ENCODE measurements at places on chromosomes 4 and X.

GRCh38 chr4:67452100-67452845 is 93.0 kb downstream of the CENPC start:
- no peak for DNase-seq

- DNase-seq = no peak
Measured at GRCh38 chr4:154616731-154617130, 4.3 kb upstream of the FGG start.

- no peak for DNase-seq
Measured at GRCh38 chrX:40385256-40385655, 195.5 kb upstream of the ATP6AP2 start.

DNA sequence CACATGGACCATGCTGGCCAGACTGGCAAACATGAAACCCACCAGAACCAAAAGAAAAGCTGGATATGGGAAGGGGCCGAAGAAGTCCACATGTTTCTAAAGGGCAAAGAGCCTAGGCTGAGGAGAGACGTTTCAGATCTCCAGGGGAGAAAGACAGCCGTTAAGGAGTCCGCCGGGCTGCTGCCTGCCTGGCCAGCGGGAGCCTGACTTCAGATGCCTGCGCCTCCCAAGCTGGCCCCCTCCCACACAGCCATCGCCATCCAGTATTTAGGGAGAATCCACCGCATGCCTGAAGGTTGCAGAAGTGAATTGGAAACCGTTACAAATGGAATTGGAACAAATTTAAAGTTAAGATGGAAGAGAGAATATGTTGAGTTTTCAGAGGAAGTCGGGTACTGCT is 2.9 kb downstream of the TBL1X start:
- DNase-seq = no peak

DNA sequence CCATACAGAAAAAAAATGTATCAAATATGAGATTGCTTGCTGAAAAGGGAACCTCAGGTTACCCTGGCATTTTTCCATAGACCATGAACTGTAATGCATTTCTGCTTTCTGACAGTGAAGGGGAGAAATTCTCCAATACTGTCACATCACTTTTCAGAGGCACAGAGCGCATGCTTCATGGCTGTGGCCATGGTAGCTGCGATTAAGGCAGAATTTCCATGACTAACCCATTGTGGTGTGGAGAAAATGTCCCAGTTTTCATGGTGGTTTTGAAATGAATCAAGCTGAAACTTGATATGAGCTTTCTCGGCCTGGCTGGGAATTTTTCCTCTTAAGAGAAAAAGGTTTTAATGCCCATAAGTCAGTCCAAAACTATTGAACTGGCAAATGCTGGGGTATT is 39.5 kb upstream of the MAP3K15 start:
- DNase-seq = no peak

DNA sequence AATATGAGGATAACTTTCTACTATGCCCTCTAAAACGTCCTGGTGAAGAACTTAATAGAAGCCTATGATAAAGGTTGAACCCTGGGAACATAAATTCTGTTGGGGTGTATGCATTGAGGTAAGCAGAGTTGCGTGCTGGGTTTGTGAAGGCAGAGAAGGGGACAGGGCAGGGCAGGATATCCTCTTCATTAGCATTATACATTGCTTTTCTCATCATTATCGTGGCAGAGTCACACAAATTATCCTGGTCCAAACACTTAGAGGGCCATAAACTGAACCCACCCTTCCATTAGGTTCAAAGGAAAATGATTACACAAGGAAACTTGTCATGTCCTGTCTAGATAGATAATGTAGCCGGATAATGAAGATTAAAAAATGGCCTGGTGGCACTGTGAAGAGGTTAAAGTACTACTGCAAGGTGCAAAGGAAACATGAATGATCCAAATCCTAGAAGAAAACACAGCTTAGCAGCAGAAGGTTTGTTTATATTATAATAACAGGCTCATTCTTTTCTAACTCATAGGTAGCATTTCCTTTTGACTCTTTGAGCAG is 189.1 kb downstream of the SPCS3 start:
- no peak for DNase-seq

DNA sequence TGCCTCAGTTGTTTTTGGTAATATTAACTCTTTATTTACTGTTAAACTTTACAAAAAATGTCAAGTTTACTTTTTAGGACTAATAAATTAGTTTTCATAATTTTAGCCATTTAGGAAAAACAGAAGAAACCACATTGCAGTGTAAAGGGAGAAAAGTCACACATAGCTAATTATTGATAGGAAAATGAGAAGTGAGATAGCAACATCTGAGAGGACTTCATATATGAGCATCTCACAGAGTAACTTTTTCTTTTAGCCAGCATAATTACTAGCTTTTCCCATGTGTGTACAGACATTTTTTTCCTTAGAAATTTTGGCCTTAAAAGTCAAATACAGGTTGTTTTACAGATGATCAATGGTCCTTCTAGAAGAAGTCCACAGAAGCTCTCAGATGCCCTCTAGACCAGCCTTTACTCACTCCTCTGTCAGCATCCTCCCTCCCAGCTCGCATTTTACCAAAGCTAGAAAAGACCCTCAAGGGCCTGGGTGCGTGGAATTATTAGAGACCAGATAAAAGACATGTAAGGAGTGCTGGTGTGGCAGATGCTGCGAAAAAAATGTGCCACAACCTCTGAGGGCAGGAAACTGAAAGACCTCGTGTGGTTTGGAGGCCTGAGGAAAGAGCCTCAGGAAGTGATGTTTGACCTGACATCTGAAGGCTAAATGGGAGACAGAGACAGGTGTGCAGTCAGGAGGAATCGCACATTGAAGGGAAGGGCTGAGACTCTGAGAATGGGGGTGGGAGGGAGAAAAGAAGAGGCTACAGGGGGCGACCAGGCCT is 156.9 kb downstream of the CBR4 start:
- no peak for DNase-seq

DNA sequence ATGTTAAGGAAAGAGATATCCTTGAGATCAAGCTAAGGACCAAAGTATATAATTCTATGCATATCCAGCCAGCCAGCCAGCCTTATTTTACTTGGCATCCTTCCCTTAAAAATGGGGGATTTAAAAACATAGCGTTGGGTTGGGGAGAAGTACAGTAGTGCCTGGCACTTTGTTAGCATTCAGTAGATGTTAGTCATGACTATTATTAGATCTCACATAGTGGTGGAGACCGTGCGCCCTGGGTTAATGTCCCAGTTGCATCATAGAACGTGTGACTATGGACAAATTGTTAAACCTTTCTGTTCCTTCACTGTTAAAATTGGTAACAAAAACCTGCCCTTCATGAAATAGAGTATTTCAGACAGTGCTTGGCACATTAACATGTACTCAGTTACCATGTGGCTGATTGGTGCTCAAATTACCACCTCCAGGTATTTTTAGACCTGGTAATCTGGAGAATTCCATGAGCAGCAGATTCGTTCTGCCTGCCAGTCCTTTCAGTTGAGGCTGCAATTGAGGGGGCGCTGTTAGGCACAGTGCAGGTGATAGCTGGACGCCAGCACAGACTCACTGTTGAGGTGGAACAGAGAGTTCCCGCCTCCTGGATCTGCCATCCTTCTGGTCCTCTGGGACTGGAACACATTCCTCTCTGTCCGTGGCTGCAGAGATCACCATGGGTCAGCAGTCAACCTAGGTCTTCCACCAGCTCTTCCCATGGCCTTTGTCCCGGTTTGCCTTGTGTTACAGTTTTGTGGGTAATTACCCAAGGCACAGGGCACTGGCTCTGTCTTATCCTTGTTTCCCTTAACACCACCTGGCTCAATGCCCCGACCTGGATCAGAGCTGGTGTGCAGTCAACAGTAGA is 31.7 kb downstream of the RBBP7 start:
- DNase-seq = no peak

- DNase-seq = no peak
Measured at GRCh38 chr4:46484881-46485280, 95.0 kb upstream of the GABRA2 start.

DNA sequence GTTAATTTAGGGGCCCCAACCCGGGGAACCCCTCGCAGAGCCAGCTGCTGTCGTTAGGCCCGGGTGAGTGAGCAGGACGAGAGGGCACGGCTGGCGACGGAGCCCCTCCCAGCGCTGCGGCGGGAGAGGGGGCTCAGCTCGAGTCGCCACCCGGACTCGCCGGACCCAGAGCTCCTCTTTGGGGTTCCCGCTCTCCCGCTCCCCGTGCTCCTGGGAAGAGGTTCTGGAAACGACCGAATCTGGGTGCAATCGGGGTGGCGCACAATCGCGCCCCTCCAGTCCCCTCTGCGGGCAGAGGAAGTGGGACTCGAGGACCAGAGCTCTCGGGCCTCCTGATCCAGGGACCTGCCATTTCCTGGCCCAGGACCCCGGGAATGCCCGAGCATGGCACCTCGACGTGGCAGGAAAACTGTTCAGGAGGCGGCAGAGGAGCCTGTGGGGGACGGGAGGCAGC is 37.3 kb upstream of the ARAF start:
- DNase-seq = no peak

DNA sequence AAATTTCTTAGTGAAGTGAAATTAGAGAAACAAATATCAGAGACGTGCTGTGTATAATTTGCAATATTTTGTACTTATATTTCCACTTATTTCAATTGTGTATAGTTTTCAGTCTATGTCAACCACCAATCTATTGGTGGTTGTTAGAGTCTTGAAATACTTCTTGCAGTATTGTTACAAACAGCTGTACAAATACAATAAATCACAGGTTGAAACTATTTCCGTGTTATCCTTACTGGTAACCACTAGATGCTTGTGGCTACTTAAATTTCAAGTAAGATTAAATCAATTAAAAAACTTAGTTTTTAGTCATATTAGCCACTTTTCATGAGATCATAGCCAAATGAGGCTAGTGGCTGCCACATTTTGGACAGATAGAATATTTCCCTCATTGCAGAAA is 520.5 kb downstream of the GBA3 start:
- no peak for DNase-seq

DNA sequence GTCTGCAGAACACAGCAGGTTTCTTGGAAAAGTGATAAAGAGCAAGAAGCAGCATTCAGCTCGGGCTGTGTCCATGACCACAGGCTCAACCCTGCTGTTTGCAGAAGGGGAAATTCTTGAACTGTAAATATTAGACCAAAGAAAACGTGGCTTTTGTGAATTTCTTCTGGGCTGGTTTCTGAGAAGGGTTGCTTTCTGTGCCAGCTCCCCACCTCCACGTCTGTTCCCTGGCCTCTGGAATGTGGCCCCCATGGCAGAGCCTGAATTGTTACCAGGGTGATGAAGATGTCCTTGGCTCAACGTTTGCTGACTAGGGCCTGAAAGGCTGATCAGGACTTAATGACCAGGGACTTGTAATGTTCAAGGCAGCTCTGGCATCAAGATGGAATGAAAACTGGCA is 116.0 kb downstream of the CPEB2 start:
- DNase-seq = no peak

GRCh38 chrX:38669428-38669827 is 108.1 kb downstream of the TSPAN7 start:
- no peak for DNase-seq

- peak; percentile 74 for DNase-seq
Measured at GRCh38 chr4:70901984-70902576, at the start of gene MOB1B. Gene MOB1B, plus strand, starts transcription at chr4:70902369. Its CDS starts 168 bp downstream, at chr4:70902537.

DNA sequence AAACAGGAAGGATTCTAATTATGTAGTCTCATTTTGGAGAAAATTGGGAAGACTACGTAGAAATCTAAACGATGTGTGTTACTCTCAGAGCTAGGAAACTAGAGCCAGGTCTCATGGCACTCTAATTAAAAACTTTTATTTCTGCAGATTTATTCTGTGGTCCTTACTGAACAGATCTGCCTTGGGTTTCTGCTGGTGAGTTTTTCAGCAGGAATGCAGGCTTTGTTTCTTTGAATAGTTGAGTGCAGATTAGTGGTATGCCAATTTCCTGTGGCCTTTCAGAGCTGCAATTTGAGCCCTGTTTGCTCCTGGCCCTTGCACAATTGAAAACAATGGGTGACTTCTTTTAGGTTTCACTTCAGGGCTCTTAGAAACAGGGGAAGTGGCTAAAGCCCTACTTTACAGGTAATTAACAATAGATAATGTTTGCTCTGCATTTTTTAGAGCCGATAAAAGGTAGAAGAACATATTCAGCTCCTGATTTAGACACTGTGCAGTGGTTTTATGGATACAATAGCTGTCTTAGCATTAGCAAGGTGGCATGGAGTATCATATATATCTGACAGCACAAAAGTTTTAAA is 21.8 kb downstream of the SPRY1 start:
- peak; percentile 72 for DNase-seq

DNA sequence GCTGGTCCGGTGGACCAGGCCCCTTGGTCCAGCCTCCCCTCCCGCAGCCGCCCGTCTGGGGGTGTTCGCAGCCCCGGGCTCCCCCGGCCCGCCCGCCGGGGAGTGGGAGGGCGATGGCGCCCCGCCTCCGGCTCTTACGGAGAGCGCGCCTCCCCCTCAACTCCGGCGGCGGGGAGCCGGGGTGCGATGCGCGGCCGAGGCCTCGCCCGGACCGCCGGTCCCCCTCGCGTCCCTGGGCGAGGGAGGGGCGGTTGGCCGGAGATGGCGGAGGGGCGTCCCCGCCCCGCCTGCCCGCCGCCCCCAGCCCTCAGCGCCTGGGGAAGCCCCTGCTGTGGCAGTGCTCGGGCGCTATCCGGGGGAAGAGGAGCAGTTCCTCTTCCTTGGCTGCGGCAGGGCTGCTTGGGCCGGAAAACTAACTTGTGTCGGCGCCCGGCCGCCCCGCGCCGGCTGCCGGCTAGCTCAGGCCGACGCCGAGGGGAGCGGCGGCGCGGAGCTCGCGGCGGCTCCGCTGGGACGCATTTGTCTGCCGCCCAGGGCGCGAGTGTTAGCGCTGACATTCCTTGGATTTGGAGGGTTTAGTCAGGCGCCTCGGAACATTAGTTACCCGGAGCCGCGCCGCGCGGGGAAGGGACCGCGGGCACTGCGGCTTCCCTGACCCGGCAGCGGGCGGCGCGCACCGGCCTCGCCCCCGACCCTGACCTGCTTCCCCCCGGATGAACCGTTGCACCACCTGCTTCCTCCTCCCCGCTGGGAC is 994 bp downstream of the GALNT7 start:
- DNase-seq = no peak

- DNase-seq = no peak
Measured at GRCh38 chr4:58175024-58175423, 1064.8 kb upstream of the IGFBP7 start.

DNA sequence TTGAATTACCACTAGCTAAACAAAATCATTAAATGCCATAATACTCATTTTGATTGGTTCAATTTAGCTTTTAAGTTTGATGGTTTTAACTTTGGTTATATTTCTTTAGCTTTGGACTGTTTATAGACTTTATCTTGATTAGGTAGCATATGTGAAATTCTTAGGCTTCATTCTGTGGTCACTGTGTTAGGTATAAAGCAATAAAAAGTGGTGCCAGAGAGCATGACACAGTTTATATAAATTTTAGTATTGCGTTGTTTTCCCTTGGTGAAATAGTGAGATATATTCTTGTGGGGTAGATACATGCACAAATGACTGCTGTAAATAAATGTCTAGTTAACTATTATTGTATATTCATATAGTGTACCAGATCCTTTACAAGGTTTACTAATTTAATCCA is 474.2 kb upstream of the GRID2 start:
- no peak for DNase-seq

DNA sequence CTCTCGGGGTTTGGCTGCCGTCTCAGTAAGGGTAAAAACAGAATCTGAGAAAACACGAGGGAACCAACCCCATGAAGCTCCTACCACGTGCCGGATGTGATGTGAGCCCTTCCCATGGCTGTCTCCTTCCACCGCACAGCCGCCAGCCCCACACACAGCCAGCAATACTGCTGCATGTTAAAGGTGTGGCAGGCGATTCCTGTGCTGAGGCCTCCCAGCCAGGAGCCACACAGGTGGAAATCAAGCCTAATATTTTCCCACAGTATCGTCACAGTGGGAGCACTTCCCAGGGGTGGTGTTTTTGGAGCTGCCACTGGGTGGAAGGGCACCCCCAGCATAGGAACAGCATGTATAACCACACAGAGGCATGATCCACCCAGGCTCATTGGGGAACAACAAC is 77.5 kb downstream of the SLC2A9 start:
- DNase-seq = no peak

GRCh38 chrX:23904096-23904495 is 3.6 kb downstream of the APOO start:
- DNase-seq = no peak

Data from AG04450 (cell line).